ENCODE measurements at places on chromosomes 6 and 20.

DNA sequence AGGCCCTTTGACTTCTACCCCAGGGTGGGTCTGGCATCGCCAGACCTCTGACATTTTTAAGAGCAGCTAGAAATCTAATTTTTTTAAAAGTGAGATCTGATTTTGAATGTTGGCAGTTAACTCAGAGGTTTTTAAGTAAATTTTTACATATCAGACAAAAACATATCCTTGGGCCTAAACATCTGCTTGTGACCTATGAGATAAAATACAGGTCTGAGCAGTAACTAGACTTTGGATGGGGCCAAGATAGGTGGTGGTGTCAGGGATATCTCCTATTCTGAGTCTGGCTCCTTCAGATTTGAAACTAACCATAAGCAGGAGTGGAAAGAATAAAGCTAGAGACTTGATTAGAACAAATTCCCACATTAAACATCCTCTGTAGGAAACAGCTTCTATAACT, 17.6 kb downstream of the RALY start:
- DNase-seq, result no peak

DNA sequence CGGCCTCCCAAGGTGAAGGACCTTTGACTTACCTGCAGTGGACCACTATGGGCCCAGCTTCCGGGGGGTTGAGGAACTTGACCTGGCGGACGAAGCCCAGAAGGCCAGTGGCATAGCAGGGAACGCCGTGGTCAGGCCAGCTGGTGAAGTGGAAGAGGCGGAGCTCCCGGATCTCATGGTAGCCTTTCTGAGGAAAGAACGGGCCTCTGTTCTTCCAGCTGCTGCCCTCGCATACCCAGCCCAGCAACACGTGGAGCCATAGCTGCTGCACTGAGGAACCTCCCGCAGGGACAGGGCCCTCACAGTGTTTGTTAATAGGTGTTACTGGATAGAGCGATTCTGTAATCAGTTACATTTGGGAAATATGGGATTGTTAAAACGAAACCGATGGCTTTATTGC, 492.1 kb upstream of the CHD6 start:
- no peak for DNase-seq

GRCh38 chr20:38466983-38467382, 5.7 kb upstream of the RALGAPB start:
- DNase-seq, result no peak

- DNase-seq, result no peak
Observed at GRCh38 chr20:2805689-2806350, 5.4 kb upstream of the CPXM1 start.

GRCh38 chr6:45314146-45314545, 14.0 kb upstream of the RUNX2 start:
- no peak for DNase-seq

GRCh38 chr20:40982415-40983145, 46.0 kb upstream of the TOP1 start:
- DNase-seq, result no peak

GRCh38 chr6:136511926-136512325, 38.3 kb downstream of the MAP7 start:
- DNase-seq, result no peak

GRCh38 chr20:25325073-25325472, 65.6 kb downstream of the ABHD12 start:
- DNase-seq, result no peak

DNA sequence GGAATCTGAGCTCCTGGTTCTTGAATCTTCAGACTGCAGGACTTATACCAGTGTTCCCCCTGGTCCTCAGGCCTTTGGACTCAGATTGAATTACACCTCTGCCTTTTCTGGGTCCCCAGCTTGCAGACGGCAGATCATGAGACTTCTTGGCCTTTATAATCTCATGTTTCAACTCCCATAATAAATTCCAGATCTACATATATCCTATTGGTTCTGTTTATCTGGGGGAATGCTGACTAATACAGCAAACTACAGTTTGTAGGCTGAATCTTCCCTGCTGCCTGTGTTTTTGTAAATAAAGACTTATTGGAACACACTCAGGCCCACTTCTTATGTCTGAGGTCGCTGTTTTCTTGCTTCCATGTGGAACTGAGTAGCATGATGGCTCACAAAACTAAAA, 184.7 kb downstream of the HDGFL1 start:
- no peak for DNase-seq
